Daoy (cell line): ENCODE measurements at places on chromosomes 4 and X.

DNA sequence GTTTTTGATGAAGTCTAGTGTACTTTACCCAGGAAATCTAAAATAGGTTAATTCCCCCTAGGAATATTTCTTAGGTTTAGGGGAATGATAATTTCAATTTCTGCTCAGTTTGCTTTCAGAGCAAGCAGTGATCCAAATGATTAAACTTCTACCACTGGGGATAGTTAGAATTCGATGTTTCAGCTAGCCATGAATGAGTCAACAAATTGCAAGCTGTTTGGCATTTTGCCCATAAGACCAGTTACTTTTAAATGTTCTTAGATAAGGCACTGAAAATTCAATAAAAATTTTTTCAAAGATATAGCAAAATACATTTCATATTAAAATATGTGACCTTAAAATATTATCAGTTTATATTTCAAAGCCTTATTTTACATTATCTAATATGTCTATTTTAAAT is 993.6 kb downstream of the ARAP2 start:
- DNase-seq = no peak

DNA sequence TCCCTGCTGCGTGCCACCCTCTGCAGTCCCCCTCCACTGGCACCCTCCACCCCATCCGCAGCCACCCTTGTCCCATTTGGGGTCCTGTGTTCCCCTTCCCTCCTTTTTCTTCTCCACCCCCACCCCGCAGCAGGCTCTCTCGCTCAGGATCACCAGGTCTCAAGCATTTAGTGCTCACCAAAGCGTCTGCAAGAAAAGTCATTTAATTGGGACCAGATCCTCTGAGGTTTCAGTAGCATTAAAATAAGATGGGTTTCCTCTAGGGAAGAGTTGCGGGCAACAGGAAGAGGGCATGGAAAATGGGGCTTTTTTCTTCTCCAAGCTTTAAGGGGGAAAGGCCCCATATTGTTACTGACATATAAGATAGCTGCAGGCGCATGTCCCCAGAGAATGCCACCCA is 4.9 kb upstream of the HAUS7 start:
- DNase-seq = no peak

- no peak for DNase-seq
These were observed 288.3 kb downstream of the ZNF674 start for GRCh38 chrX:46256875-46257274.

GRCh38 chrX:65647801-65648200 is 19.7 kb upstream of the MSN start:
- no peak for DNase-seq

- DNase-seq = no peak
These were observed 34.5 kb downstream of the HTT-AS start for GRCh38 chr4:3039706-3040366.
